ENCODE measurements at places on chromosomes 7 and 10.

- DNase-seq, result no peak
Measured at GRCh38 chr10:60908031-60908430, 36.0 kb downstream of the RHOBTB1 start.

GRCh38 chr7:47557694-47558670, 23.9 kb downstream of the TNS3 start:
- no peak for DNase-seq

GRCh38 chr7:158979635-158980351, 123.4 kb downstream of the DYNC2I1 start:
- DNase-seq, result no peak

DNA sequence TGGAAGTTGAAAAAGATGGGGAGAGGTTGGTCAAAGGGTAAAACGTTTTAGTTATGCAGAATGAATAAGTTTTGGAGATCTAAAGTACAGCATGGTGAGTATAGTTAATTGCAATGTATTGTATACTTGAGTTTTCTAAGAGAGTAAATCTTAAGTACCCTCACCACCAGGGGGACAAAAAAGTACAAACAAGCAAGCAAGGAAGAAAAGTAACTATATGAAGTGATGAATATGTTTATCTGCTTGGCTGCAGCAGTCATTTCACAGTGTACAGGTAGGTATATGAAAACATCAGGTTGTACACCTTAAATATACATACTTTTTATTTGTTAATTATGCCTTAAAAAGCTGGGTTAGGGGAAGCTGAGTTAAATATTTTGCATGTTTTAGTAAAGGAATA, 157.3 kb downstream of the PCLO start:
- no peak for DNase-seq

GRCh38 chr10:81109200-81109752, 571.6 kb downstream of the SH2D4B start:
- DNase-seq, result no peak

DNA sequence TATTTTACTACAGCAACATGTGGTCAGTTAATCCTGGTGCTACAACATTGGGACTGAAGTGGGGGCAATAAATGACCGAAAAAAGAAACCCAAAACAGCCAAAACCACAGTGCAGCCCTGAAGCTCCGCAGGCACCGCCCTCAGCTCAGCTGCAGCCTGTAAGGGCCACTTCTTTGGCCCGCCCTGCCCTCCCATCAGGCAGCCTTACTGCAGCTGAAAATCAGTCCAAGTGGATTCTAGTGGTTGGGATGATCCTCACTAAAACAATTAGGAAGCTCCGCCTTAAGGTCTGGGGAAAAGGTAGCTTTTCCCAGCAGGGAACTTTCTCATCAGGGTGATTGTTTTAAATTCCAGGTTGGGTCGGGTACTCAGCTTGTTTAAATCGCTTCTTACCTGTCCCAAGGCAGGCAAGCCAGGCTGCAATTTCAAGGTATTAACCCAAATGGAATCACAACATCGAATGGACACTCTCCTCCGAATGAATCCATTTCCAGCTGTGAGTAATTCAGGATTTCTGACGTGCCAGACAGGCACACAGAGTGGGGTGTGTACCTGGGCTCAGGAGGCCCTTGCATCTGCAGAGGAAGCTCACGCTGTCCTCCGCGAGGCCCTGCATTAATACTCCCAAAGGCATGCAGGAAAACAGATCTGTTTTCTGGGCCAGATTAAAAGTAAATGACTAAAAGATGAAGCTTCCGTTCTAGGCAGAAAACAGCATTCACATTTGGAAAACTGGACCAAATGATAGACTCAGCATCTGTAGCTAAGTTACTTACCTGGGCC, 104.3 kb downstream of the CREB5 start:
- no peak for DNase-seq

DNA sequence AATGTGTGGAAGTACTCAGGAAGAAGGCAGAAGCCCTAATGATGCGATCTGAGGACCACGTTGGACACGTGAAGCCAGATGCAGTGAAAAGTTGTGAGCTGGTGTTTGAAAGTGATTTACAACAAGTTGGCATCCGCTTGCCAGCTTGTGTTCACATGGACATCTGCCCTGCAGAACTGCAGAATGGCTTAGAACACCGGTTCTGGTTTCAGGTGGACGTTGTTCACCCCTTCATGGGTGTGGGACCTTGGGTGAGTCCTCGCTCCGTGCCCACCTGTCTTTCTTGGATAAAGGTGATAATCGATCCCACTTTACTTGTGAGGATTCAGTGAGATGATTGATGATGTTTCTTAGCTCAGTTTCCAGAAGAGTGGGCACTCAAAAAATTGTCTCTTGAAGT, 53.8 kb downstream of the CAMK1D start:
- no peak for DNase-seq

- no peak for DNase-seq
Measured at GRCh38 chr7:132465516-132465915, 110.8 kb downstream of the PLXNA4 start.

DNA sequence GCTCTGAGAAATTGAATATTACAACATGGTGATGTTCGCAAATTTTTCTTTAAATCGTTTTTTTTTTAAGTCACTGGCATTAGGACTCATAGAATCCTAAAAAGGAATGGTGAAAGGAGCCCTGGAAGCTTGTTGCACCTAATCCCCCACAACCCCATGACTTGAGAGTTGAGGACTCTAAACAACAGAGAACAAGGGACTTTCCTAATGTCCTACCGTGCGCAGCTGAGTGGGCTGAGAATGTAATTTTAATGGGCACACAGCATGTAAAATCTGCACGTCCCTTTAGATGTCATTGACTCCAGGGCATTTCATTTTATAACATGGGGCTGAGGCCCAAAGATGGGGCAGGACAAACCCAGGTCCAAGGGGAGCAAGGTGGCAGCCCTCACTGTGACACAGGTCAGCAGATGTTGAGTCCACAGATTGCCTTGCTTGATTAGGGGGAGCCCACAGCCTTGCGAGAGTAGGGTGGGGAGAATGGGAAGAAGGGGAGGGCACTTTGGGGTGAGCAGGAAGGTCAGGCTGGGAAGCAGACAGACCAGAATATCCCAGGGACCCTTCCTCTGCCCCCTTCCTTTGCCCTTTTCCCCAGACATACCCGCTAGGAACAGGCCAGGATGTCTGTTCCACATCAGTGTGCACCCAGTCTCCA, 208.4 kb upstream of the ZMIZ1 start:
- no peak for DNase-seq

DNA sequence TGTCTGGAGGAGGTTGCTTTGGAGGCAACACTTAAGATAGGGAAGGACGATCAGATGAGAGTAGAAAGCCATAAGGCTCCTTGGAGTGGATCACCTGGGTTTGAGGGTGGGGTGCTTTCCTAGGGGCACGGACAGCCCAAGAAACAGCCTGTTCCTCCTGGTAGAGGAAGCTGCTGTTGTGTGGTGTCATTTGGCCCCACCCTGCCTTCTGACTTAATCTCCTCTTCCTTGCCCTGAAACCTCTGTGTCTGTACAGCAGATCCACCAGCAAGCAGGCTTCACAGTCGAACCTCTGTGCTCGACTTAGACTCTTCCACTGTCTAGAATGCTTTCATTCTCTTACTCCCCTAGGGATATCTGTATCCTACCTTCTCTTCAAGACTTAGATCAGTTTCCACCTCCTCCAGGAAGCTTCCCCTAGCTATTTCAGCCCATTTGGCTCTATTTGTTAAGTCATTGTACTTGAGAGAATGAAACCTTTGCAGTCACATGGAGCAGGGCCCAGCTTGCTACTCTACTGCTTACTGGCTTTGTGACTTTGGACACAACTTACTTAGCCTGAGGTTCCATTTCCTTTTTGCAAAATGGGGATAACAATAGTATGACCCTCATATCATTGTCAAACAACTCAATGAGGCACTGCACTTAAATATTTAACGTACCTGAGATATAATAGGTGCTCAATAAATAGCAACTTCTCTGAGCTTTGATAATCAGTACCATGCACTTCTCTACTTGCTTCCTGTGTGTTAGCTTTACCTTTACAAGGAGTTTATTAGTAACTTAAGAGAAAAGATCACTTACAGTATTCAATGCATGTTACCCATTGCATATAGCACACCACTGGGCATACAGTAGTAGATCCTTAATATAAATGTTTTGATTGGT, 5.0 kb downstream of the MXI1 start:
- DNase-seq, result peak; percentile 7

DNA sequence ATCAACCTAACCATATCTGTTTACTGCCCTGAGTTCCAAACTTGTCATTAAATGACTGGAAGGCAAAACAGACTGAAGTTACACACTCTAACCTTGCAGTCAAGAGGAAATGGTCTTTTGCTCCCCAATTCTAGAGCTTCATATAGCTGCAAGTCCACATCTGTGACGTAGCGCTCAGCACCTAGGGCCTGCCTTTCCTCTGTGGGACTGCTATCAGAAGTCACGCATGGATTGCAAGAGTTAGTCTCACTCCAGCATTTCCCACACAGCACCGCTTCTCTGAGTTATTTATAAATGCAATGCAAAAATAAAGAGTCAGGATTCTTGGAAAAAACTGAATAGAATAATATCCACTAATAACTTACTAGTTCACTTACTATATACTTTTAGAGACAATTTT, 96.9 kb downstream of the ELMO1 start:
- DNase-seq, result no peak

DNA sequence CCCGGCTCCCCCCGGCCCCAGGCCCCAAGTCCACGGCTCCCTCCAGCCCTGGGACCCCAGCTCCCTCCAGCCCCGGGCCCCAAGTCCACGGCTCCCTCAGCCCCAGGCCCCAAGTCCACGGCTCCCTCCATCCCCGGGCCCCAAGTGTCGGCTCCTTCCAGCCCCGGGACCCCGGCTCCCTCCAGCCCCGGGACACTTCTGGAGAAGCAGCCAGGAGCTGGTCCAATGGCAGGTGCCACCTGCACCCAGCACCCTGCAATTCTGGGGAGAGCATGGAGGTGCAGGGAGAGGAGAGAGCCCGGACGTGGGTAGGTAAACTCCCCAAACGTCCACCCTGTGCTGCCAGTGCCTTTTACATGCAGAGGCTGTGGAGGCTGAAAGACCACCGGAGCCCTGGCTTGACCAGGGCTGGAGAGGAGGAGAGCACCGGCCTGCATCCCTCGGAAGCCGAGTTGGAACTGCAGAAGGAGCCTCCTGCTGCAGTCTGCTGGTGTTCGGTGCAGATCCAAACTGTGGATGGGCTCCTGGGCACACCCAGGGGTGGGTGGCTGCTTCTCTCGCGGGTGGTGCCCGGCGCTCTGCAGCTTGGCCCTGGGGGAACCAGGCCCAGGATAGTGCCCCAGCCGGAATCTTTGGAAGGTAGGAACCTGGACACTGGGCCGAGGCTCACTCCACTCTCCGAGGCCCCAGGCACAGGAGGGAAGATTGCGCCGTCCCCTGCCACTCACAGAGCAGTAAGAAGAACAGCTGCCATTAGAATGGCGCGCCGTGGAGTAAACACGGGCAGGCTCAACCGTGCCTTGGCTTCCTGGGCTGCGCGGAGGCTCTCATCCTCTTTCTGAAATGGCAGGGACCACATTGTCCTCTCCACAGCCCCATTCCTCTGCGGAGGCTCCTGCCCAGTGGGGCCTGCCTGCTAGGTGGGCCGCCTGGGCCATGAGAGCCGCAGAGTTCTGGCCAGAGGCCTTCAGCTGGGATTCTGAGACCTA, 14.7 kb downstream of the SHH start:
- DNase-seq, result no peak

GRCh38 chr10:61363006-61363405, 90.2 kb downstream of the TMEM26 start:
- DNase-seq, result no peak

All from effector CD8-positive, alpha-beta T cell (primary cell).